ENCODE measurements at places on chromosomes 13 and 19.

- DNase-seq: no peak
These were observed 6.3 kb downstream of the NHLRC3 start for GRCh38 chr13:39044536-39044935.

DNA sequence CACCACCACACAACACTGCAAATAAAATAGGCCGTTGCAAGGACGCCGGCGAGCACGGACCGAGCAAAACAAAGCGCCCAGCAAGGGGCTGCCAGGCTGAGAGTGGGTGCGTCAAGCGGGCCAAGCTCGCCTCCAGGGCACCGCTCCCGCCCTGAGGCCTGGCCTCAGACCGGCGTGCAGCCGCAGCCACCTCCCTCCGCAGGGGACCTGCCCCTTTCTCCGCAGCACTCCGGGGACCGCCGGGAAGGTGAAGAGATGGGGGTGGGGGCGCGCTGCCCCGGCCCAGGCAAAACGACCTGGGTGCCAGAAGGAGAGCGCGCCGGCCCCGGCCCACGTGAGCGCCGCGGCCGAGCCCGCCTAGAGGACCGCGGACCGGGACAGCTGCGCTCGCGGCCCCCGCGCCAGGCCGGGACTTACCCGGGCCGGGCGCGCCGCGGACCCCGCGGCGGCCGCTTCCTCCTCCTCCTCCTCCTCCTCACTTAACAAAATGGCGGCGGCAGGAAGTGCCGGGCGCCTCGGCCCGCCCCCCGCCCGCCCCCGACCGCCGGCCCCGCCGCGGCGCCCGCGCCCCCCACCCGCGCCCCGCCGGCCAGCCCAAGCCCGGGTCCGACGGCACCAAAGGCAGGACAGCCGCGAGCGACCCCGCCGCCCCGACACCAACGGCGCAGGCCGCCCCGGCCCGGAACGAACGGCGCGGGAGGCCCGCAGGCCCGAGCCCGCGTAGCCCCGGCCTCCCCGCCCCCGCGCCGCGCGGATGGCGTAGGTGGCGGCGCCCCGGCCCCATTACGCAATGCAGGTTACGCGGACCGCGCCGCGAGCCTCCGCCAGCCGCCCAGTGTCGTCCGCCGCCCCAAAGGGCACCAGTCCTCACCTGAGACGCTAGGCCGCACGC is 674 bp downstream of the BRD4 start:
- DNase-seq: no peak

DNA sequence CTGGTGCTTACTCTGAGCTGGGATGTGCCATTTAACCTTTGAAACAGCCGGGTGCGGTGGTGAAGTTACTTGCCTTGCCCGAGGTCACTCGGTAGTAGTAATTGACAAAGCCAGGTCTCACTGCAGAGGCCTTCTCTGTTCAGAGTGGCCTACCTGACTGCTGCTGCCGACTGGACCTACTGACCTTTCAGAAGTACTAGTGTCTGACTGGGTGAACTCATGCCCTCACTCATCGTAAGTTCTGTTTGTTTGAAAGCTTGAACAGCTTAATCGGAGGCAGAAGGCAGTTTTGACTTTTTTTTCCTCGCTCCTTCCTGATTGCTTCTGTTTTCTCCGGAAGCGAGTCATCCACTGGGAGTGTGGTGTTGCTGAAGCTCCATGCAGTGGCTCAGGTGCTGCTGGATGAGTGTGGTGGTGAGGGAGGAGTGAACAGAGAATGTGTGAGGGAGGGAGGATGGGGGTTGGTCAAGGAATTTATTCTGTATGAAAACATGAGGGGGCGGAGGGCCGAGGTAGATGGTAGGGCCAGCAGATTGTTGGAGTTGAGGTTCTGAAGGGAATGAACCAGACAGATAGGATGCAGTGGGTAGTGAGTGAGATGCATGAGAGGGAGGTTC is 2.7 kb downstream of the SPINT2 start:
- no peak for DNase-seq

- no peak for DNase-seq
These were observed 445.6 kb downstream of the KCTD12 start for GRCh38 chr13:76440568-76440967.

DNA sequence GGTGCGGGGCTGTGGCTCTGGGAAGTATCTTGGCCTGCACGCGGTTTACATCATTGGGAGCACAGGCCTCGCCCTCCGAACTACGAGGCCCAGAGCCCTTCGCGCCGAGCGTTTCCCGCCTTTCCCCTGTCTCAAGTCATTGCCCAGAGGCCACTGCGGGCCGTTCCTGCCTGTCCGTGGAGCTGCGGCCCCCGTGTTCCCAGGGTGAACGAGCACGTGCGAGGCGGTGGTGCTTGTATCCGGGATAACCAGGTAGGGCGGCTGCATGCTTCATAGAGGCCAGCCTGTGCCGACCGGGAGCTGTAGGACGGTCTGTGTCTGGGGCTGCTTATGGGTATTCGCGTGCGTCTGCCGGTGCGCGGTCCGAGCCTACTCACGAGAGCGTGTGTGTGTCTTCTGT is 32.5 kb downstream of the ZNF527 start:
- DNase-seq: no peak

DNA sequence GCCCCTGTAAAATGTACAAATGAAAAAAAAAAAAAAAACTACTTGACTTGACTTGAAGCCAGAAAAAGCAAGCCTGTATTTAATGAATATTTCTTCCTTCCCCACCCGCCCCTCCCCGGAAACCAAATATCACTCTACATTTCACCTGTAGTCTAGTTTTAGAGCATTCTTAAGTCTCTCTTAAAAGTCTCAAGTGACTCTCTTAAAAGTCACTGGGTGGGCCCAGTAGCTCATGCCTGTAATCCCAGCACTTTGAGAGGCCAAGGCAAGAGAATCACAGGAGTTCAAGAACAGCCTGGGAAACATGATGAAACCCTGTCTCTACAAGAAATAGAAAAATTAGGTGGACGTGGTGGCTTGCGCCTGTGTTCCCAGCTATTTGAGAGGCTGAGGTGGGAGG is 72.0 kb downstream of the TSC22D1 start:
- DNase-seq: no peak

Measured in stimulated activated CD8-positive, alpha-beta memory T cell treated with anti-CD3 and anti-CD28 coated beads, Interleukin-7, amount 100 ng/mL, for 48 hours (primary cell).